Fibroblast of lung (primary cell): ENCODE measurements at places on chromosomes 7 and 10. TPM values are rescaled to one million over a fixed set of nuclear protein-coding genes. Genes with fewer than 3 reads are reported as not detected.

The SLC13A1 gene
- total RNA-seq, result not detected in 2 replicates

The SFTPA1 gene
- not detected in 2 replicates for total RNA-seq

The TMEM213 gene
- total RNA-seq, result not detected in 2 replicates

- DNase-seq, result no peak
These were observed 129.7 kb upstream of the SEC61G start for GRCh38 chr7:54888734-54889082.

- no peak for DNase-seq
These were observed 34.1 kb downstream of the NUDT1 start for GRCh38 chr7:2276107-2276506.

DNA sequence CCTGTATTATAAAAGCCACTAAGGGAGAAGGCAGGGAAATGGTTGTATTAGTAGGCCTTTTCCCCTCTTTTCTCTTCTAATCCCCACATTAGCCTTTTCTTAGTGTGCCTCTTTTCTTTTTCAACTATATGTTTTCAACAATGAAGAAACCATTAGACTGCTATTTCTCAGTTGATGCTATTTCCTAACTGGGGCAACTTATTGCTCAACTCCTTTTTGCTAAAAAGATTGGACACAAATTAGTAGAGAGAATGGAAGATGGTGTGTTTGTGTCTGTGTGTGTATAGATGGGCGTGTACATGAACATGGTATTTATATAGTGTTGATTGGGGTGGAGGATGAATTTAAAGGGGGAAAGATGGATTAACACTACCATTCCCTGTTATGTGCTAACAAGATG lies 28.4 kb downstream of the TBC1D12 start:
- no peak for DNase-seq

DNA sequence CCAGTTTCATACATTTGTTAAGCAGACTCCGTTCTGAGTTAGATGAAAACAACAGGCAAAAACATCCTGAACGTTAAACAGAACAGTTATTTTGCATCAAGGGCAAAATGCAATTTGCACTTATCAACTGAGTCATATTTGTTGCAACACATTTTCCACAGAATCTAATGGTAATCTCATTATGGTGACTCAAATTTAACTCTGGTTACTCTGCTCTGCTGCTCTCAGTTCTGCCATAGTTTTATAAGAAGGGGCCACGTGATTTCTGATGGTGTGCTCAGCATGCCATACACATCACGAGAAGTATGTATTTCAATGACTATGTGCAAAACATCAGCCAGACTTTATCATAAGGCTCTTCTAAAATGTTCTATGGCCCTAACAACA lies 148.8 kb downstream of the CHCHD3 start:
- peak; percentile 84 for DNase-seq

GRCh38 chr7:81752318-81752714 lies 17.5 kb downstream of the HGF start:
- no peak for DNase-seq

DNA sequence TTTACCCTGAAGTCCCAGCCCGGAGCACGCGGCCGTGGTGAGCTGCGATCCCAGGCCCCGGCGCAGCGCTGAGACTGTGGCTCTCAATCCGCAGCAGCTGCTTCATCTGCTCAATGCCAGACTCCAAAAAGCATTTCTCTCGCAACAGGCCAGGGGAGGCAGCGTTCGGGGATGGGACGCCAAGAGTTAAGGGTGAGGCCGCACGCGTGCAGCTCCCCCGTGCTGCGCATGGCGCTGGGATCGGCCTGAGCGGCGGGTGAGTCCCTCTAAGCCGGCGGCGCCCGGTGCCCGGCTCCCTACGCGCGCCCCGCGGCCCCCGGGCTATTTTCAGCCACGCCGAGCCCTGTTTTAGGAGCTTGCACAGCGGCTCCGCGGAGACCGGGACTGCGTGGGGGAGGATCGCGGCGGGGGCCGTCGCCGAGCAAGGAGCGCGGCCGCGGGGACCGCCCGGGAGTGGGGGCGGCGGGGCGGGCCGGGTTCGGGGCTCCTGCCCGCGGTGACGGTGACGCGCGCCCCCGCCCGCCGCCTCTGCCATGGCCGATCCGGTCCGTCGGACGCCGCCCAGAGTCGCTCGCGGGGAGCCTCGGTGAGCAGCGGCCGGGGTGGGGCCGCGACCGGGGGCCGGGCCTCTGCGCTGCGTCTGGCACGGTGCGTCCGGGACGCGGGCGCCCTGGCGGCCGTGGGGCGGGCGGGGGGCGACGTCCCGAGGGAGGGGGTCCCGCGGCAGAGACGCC lies 29.4 kb upstream of the JAKMIP3 start:
- DNase-seq, result peak; percentile 9

DNA sequence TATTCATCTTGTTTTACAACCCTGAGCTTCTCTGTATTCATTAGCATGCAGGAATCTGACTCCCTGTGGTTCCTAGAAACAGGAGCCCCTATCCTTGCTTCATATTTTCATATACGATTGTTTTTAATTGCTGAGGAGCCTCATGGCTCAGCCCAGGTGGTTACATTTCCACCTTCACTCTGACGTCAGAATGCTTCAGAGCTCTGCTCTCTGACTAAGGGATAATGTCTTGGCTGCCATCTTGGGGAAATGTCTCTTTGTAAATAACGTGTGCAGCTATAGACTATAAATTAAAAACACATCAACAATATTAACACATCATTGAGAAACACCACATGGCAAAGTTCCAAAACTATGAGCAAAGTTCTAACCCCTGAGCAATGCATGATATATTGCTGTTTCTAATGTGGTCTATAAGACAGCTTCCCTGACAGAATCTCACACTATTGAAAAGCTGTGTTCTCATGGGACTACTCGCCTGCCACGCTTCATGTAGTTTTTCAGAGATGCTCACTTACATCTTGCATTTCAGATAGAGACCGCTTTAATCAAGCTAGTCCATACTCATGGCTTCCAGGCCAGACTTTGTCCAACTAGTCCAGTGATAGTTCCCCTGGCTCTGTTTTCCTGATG lies 227.0 kb downstream of the SORCS3 start:
- DNase-seq, result no peak
